ENCODE measurements at places on chromosomes 4 and X. TPM values are rescaled to one million over a fixed set of nuclear protein-coding genes. Genes with fewer than 3 reads are reported as not detected.

ADH7 gene
- polyA plus RNA-seq: not detected

SLITRK2 gene
- polyA plus RNA-seq: not detected

MAGEA9B gene
- not detected for polyA plus RNA-seq

PNMA6A gene
- polyA plus RNA-seq: 11.8 TPM

MMRN1 gene
- polyA plus RNA-seq: not detected

ABLIM2 gene
- 2.0 TPM for polyA plus RNA-seq

TXLNG gene
- polyA plus RNA-seq: 11.4 TPM

CTAG1B gene
- polyA plus RNA-seq: not detected

Data from hepatocyte (in vitro differentiated cells).